Fibroblast of skin of scalp (primary cell): ENCODE measurements at places on chromosomes 5 and 9.

- DNase-seq = no peak
Observed at GRCh38 chr9:83267741-83268140, 204.8 kb upstream of the RASEF start.

- no peak for DNase-seq
Observed at GRCh38 chr9:93080406-93080805, 15.6 kb upstream of the CARD19 start.

DNA sequence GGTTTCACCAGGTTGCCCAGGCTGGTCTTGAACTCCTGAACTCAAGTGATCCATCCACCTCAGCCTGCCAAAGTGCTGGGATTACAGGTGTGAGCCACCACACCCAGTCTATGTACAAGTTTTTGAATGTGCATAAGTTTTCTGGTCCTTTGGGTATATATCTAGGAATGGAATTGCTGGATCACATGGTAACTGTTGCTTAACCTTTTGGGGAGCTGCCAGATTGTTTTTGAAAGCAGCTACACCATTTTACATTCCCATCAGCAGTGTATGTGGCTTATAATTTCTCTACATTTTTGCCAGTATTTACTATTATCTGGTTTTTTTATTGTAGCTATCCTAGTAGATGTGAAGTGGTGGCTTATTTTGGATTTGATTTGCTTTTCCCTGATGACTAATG is 8.9 kb upstream of the LNPEP start:
- peak; percentile 34 for DNase-seq

GRCh38 chr5:15727375-15727774 is 227.4 kb downstream of the FBXL7 start:
- DNase-seq = no peak

DNA sequence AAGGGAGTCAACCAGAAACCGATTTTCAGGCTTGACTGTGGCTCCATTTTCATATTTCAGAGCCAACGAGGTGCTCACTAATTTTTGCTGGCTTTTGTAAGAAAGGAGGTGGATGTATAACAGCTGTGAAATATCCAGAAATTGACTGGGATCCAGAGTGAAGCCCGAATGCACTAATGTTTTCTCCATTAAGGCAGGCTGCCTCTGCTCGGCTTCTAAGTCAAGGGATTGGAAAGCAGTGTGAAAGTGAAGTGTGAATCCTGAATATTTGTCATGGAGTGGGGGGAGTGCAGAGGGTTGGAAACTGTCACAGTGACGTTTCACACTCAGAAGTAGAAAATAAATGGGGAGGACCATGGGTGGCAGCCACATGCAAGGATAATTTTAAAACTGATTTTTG is 237.4 kb downstream of the GOLPH3 start:
- no peak for DNase-seq

GRCh38 chr5:104018299-104018698 is 455.7 kb upstream of the NUDT12 start:
- DNase-seq = no peak

DNA sequence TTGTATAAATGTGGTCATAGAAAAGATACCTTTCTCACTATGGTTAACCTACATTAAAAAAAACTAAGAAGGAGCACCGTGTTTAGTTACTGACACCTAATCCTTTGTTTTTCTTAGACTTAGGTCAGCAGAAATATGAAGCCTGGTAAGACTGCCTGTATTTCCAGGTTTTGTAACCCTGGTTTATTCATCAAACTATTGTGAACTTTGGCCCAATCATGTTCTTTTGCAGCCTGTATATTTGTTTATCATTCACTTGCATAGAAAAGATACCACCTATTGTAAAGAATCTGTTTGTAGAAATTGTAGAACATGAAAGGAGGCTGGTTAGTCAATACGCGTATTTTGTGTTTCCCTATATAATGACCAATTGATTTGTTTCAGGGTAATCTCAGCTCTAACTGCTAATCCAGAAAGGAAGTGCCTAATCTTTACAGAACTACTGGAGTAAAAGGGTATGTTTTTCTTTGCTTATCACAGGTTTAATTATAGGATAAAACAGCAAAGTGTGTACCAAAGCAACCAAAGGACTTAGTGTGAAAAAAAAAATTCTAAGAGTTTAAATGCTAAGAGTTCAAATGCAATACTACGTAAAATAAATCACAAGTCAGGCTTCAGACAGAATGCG is 103.6 kb downstream of the LURAP1L start:
- DNase-seq = no peak

DNA sequence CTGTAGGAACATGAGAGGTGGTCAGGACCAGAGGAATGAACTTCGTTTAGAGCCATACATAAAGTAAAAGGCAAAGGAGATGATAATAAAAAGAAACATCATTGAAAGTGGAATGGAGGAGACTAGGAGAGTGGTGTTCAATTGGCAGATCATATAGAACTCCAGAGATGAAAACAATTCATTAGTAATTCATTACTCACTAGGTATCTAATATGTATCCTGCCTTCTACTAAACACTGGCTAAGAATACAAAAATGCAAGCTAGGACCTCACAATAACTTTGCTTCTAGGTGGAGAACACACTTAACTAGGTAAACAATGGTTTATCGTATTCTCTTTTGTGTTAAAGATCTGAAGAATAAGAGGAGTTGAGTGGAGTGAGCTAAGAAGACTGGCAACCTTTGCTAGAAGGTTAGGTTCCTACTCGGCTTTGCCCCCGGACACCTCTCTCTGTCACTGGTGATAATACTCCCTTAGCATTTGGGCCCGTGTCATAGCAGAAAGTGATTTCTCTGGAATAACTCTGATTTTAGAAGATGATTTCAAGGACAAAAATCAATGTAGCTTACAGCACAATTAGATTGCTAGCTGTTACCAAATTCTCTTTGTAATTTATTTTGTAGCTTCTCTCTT is 88.6 kb upstream of the IFNE start:
- no peak for DNase-seq

GRCh38 chr9:136628268-136628667 is 34.4 kb upstream of the EGFL7 start:
- DNase-seq = no peak

- DNase-seq = no peak
Observed at GRCh38 chr5:97478483-97478882, 295.4 kb upstream of the RIOK2 start.

- no peak for DNase-seq
Observed at GRCh38 chr5:138946831-138947560, 71.9 kb upstream of the LRRTM2 start.

- DNase-seq = peak; percentile 9
Observed at GRCh38 chr5:155767470-155767869, 559.5 kb upstream of the SGCD start.

DNA sequence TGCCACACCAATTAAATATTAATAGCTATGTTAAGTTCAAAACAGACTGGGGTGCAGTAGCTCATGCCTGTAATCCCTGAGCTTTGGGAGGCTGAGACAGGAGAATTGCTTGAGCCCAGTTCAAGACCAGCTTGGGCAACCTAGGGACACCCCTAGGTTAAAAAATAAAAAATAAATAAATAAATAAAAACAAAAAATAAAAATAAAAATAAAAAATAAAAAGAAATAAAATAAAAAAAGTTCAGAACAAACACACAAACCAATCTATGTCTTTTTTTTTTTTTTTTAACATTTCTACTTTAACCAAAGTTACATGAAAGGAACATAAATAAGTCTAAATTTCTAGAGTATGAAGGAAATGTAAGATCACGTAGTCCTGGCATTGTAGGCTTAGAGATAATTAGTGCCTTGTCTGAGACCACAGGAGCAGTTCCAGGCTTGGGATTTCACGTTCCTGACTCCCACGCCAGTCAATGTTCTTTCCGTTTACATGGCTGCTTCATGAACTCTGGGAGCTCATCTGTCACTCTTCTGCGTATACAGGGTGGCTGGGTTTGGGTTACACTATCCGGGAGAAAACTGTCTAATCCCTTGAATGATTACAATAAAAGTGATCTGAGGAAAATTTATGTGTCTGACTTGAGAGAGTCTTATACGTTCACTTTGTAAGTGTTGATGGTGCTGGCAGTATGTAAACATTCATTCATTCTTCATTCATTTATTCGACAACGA is 85.2 kb downstream of the KIAA1958 start:
- DNase-seq = no peak

DNA sequence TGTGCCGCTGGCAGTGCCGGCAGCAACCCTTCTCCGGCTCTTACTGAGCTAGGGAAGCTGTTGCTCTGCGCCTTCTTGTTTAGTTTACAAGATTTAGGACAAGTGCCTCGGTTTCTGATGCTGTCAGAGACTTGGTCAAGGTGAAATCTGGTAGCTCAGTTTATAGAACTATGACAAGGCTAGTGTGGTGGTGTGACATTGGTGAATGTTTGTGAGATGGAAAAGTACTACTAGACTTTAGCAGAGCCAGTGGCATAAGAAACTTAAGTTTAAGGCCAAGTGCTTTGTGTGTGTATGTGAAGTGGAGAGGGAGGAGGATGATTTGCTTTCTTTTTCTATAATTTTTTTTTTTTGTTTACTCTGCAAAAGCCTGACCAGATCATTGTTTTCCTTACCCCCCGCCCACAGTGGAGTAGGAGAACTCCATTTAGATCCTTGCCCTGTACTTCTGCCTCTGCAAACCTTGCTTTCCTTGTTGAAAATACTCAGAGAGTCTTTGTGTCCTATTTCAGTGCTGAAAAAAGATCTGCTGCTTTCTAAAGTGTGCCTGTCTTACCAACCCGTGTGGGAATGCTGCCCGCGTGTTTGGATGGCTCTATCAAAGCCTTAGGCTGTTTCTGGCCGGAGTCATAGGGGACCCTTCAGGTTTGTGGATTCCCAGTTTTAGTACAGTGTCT is 75.9 kb downstream of the TRIO start:
- peak; percentile 61 for DNase-seq

GRCh38 chr9:128374221-128374675 is 3.1 kb downstream of the URM1 start:
- DNase-seq = no peak

DNA sequence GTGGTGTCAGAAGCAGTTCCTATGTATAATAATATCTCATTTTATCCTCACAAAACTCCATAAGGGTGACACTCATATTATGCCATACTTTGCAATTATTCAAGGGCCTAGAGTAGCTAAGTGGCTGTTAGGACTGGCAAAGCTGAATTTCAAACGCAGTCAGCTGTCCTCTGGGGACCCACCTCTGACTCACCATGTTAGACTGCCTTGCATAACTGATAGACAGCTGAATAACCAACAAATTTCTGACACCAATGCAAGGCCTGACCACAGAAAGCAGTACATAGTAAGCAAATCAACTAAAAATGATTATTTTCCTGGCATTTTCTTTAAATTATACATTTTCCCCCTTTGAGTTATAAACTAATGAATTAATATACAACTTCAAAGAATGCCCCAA is 251.6 kb upstream of the PTGER4 start:
- peak; percentile 84 for DNase-seq

GRCh38 chr5:97525780-97526179 is 342.7 kb upstream of the RIOK2 start:
- DNase-seq = no peak

- DNase-seq = no peak
Observed at GRCh38 chr9:132628746-132629145, 41.0 kb downstream of the DDX31 start.
